ENCODE measurements at places on chromosomes 5 and 9. TPM values are rescaled to one million over a fixed set of nuclear protein-coding genes. Genes with fewer than 3 reads are reported as not detected.

ADGRD2 gene
- not detected for total RNA-seq

FOXD4L4 gene
- not detected for total RNA-seq

CLINT1 gene
- total RNA-seq, result 83.1 TPM

PDCD1LG2 gene
- total RNA-seq, result 8.2 TPM

C1QTNF3 gene
- total RNA-seq, result 1.1 TPM

SLC28A3 gene
- total RNA-seq, result under 0.01 TPM

GARIN3 gene
- not detected for total RNA-seq

GPR21 gene
- total RNA-seq, result 0.73 TPM

Measured in subcutaneous preadipocyte (primary cell).